Activated CD4-positive, alpha-beta T cell treated with anti-CD3 and anti-CD28 coated beads, Interleukin-2, amount 50 U/mL, for 24 hours (primary cell): ENCODE measurements at places on chromosomes 3 and 15.

GRCh38 chr3:29614954-29615353 lies 334.1 kb downstream of the RBMS3 start:
- DNase-seq, result no peak

DNA sequence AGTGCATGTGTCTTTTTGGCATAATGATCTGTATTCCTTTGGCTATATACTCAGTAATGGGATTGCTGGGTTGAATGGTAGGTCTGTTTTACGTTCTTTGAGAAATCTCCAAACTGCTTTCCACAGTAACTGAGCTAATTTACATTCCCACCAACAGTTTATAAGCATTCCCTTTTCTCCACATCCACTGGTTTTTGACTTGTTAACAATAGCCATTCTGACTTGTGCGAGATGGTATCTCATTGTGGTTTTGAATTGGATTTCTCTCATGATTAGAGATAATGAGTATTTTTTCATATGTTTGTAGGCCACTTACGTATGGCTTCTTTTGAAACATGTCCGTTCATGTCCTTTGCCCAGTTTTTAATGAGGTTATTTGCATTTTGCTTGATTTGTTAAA lies 117.7 kb downstream of the CHCHD4 start:
- no peak for DNase-seq

GRCh38 chr3:177828208-177828565 lies 630.9 kb upstream of the TBL1XR1 start:
- DNase-seq, result no peak

- DNase-seq, result no peak
Observed at GRCh38 chr15:86115145-86115801, 35.6 kb downstream of the AGBL1 start.

- peak; percentile 59 for DNase-seq
Observed at GRCh38 chr15:70488002-70488605, 275.3 kb downstream of the UACA start.

DNA sequence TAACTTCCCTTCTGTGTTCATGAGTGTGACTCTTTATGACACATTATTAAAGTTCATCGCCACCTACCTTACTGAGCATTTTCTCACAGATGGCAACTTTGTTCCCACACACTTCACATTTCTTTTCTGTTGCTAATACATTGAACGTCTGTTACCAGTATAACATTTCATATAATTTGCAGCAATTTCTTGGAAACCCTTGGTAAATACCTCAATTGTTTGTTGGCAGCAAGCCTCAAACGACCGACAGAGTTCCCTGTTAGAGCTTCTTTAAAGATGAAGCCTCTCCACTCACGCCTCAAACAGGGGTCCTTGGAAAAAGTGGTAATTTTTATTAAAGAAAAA lies 3.2 kb upstream of the CHSY1 start:
- DNase-seq, result no peak

DNA sequence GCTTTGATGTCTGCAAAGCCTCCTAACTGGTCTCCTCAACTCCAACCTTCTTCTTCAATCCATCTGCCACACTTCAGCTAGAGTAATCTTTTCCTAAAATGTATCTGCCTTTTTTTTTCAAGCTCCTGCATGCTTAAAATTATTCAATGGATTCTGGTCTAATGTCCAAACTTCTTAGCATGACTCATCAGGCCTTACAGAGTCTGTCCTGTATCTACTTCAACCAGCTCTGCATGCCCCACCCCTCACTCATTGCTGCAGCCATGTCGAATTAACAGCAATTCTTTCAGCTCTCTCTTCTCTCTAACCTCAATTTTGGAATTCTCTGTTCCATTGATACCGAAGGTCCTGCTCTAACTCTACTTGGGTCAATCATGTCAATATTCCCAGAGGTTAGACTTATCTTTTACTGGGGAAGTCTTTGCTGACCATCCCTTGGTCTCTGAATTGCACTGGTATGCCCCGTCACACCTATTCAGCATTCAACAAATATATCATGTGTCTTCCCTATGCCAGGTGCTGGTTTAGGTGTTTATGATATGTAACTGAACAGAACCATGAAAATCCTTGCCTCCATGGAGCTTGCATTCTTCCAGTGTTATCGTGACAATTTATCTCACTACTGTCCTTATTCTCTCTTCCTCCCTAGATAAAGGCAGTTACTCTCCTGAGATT lies 88.5 kb upstream of the NANOGP8 start:
- no peak for DNase-seq

DNA sequence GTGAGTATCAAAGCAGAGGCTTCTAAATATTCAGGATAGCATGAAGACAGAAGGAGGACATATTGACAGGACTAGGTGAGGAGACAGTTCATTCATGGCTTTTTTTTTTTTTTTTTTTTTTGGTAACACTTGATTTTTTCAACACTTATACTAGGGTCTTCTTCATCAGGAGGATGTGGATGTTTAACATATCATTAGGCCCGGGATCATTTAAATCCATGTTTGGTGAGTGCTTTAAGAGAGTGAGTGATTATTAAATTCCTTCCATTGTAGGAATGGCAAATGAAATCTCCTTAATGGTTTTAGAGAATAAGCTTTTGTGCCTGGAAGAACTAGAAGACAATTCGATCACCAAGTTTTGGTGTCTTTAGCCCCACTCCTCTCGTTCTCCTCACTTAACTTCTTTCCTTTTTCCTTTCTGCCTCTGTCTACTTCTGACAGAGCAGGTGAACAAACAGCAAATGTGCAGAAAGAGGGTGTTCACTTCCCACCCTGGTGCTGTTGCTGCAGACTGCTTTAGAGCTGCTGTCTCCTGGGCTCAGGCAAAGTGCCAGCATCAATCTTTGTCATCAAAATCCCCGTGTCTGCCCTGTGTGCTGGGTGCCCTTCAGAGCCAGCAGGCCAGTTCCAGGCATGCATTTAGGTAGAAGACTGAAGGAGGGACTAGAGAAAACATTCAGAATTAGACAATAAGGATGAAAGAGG lies 35.6 kb upstream of the RAB11A start:
- no peak for DNase-seq
